HepG2 (cell line): ENCODE measurements at places on chromosomes 4 and X. TPM values are rescaled to one million over a fixed set of nuclear protein-coding genes. Genes with fewer than 3 reads are reported as not detected.

Gene TMSB15A
- total RNA-seq, result not detected in 2 replicates

Gene P2RY8
- 0.66 and 1.0 TPM in 2 replicates for total RNA-seq

Gene RNF150
- total RNA-seq, result 0.02 TPM in 1 of 2 replicates, not detected in the other

Gene GUCY1B1
- total RNA-seq, result not detected in 2 replicates

Gene SPOCK3
- total RNA-seq, result not detected in 2 replicates

Gene LRP2BP
- 0.17 and 0.29 TPM in 2 replicates for total RNA-seq

Gene PCDH7
- total RNA-seq, result not detected in 2 replicates

Gene XKRX
- not detected in 2 replicates for total RNA-seq

Gene AMTN
- 0.15 TPM in 1 of 2 replicates, not detected in the other for total RNA-seq

Gene RNF128
- total RNA-seq, result 9.7 and 18.5 TPM in 2 replicates

Gene SLC4A4
- not detected in 2 replicates for total RNA-seq

Gene IL1RAPL1
- not detected in 2 replicates for total RNA-seq

Gene CSN1S1
- not detected in 2 replicates for total RNA-seq

Gene SPANXN4
- total RNA-seq, result not detected in 2 replicates

Gene KLB
- 41.9 and 82.0 TPM in 2 replicates for total RNA-seq

Gene TAF1
- 17.7 and 20.2 TPM in 2 replicates for total RNA-seq

Gene MAGEA8
- total RNA-seq, result 0.11 TPM in 1 of 2 replicates, not detected in the other

Gene EREG
- 0.13 TPM in 1 of 2 replicates, not detected in the other for total RNA-seq

Gene ANXA10
- not detected in 2 replicates for total RNA-seq
